GM12892 (cell line): ENCODE measurements at places on chromosomes 6 and 20.

- DNase-seq = peak; percentile 41
Measured at GRCh38 chr6:71886184-71887005, at the start of gene RIMS1. RIMS1 (plus strand) TSS chr6:71886550; CDS start chr6:71887024, 474 bp downstream.

- DNase-seq = no peak
Measured at GRCh38 chr6:45500924-45501816, 123.4 kb upstream of the SUPT3H start.

- DNase-seq = no peak
Measured at GRCh38 chr20:32301719-32302506, 24.5 kb downstream of the KIF3B start.

DNA sequence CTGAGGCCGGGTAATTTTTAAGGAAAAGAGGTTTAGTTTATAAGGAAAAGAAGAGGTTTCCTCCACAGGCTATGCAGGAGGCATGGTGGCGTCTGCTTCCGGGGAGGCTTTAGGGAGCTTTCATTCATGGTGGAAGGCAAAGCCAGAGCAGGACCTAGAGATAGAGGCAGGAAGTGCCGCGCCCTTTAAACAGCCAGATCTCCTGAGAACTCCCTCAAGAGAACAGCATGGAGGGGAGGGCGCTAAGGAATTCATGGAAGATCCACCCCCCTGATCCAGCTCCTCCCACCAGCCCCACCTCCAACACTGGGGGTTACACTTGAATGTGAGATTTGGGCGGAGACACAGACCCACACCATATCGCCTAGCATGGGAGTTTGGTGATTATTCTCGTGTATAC is 13.9 kb upstream of the DACT2 start:
- no peak for DNase-seq

GRCh38 chr6:138765896-138766655 is 7.5 kb upstream of the CCDC28A start:
- DNase-seq = no peak

GRCh38 chr20:22834651-22835256 is 200.4 kb upstream of the SSTR4 start:
- DNase-seq = no peak

GRCh38 chr6:166497087-166497899 is 89.2 kb downstream of the RAMACL start:
- no peak for DNase-seq

DNA sequence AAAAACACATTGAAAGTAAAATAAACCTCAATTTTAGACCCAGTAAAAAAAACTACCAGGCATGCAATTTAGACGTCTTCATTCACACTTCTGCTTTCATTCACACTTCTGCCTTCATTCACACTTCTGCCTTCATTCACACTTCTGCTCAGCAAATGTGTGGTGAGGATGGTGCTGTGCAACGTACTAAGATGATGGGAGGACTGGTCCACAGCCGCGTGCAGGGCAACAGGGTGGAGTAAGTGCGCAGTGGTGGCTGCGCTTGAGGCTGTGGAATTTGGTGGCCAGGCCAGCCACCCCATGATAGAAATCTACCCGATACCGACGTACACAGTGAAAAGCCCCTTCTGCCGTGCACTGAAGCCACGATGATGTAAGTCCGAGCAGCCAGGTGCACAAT is 114.3 kb upstream of the CD93 start:
- DNase-seq = no peak
